Coronary artery (tissue), 2 donors: ENCODE measurements at places on chromosomes 13 and 19.
A peak's percentile ranks its signal among the peaks of the same experiment; 100 is the strongest.

DNA sequence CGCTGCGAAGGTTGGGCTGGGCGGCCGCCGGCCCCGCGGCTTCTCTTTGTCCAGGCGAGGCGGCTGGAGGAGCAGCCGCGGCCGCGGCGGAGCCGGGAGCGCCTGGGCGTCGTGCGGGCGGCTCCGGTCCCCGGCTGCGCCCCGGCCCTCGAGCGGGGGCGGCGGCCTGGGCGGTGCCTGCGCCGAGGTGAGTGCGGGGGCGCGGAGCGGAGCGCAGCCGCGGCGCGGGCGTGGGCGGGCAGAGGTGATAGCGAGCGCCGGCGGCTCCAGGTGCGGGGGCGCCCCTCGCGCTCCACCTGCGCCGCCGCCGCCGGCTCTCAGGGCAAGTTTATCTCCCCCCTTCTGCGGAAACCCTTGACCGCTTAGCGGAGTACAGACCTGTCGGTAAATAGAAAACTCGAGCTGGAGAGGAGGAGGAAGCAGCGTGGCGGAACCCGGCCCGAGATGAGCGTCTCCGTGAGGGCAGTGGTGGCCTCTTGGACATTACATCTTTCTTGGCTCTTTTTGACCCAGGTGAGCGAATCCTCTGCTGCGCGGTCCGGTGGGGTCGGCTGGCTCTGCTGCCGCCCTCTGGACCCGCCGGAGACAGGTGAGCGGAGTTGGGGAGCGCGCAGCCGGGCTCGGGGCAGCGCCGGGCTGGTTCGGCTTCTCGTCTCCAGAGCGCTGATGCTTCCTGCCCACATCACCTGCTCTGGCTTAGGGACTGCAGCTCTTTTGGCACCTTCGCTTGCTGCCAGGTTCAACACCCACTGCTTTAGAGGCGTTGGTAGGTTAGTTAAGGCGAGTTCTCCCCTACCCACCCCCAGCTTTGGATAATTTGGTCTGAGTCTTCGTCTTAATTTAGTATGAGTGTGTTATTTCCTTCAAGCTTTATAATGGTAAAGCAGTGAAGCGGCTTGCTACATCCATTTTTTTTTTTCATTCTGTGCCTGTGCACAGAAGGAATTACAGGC is at the start of gene MTUS2:
Gene MTUS2 (plus strand): TSS at position 241 of the 953 bp plus-strand sequence.
- DNase-seq: no peak

- DNase-seq: no peak
Measured at GRCh38 chr19:58471736-58472135, 4.4 kb upstream of the ZNF446 start.

GRCh38 chr13:80782441-80782840 is 441.5 kb upstream of the SPRY2 start:
- no peak for DNase-seq

- DNase-seq: no peak
Measured at GRCh38 chr13:46012404-46012803, 40.1 kb downstream of the ZC3H13 start.

DNA sequence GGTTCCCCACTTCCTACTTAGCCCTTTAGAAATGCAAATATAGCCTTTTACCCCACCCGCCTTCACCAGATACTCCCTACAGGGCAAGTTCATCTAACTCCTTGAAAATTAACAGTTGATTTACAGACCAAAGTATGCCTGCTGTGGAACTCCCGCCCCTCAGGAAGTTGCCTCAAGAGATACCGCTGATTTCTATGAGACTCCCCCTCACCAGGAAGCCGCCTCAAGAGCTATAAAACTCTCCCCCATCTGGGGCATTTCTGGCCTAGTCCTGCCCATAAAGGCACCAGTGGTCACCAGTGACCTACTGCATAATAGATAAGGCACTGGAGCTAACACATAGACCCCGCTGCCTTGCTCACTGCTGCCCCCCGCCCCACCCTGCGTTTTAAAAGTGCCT is 201.7 kb upstream of the UBL3 start:
- no peak for DNase-seq

GRCh38 chr19:4660993-4661392 is 9.1 kb downstream of the MYDGF start:
- DNase-seq: no peak

GRCh38 chr13:53131361-53131760 is 102.7 kb downstream of the OLFM4 start:
- no peak for DNase-seq

DNA sequence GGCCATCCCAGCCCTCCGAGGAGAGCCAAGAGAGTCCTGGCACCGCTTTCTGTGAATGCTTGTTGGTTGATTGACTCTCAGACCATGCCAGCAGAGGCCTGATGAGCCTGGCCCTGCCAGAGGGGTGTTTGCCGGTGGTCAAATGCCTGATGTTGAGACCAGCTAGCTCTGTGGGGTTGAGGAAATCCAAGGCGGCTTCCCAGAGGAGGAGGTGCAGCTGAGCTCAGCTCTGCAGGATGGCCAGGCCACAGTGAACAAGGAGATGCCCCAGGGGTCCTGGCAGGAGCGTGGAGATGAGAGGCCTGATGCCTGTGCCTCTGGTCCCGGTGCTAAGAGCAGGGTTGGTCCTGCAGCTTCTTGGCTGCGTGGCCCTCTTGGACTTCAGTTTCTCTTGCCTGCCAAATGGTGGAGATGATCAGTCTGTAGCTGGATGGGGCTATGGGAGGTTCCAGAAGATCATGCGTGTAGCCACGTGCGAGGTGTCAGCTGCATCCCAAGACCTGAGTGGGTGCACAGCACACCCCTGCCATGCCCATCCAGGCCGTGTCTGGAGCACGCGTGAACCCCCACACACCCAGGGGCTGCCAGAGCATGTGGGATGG is 16.8 kb downstream of the NFIC start:
- no peak for DNase-seq

- peak; percentile 88 for DNase-seq
Measured at GRCh38 chr19:8580710-8581281, 3.6 kb upstream of the MYO1F start.

- DNase-seq: no peak
Measured at GRCh38 chr13:75405976-75406703, 75.8 kb downstream of the TBC1D4 start.
